Inflammatory macrophage (primary cell): ENCODE measurements at places on chromosomes 12 and 14.
A peak's percentile ranks its signal among the peaks of the same experiment; 100 is the strongest.

DNA sequence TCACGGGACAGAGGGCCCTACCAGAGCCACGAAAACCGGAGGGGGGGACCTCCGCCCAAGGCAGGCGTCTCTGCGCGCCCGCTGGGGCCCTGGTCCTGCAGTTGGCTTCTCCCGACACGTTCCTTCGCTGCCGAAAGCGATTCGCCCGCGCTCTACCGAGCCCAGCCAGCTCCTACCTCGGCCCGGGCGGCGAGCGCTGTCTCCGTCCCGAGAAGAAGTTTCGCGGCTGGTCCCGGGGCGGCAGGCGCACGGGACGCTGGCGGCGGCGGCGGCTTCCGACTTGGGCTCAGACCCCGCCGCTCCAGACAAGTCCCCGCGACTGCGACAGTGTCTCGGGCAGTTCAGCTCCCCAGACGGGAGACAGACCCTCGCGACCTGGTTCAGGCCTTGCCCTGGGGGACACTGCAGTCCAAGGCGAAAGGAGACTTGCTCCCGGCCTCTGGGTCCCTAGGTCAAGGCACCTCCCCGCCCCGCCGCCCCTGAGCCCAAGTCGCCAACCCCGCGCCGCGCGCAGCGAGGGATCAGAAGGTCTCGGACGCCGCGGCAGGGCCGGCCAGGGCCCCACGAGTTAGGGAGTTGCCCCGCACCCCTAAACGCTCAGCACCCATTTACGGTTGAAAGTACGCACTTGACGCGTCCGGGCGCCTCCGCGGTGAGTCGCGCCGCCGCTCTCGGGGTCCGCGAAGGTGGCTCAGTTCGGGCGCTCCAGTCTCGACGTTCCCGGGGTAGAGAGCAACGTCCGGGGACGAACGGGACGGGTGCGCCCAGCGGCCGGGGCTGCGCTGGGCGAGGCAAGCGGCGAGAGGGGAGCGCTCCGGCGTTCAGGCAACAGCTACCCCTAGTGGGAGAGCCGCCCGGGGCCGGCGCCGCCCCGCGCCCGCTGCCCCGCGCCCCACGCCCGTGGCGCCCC, 1.4 kb upstream of the DIO3 start:
- no peak for DNase-seq

- no peak for DNase-seq
Measured at GRCh38 chr12:11882301-11883019, 188.3 kb upstream of the BCL2L14 start.

DNA sequence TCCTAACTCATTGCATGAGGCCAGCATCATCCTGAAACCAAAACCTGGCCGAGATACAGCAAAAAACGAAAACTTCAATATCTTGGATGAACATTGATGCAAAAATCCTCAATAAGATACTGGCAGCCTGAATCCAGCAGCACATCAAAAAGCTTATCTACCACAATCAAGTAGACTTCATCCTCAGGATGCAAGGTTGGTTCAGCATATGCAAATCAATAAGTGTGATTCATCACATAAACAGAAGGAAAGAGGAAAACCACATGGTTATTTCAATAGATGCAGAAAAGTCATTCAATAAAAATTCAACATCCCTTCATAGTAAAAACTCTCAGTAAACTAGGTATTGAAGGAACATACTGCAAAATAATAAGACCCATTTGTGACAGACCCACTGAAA, 56.5 kb upstream of the PPFIA2 start:
- no peak for DNase-seq

- no peak for DNase-seq
Measured at GRCh38 chr14:22282949-22283348, 306.1 kb downstream of the DAD1 start.

- no peak for DNase-seq
Measured at GRCh38 chr12:76508128-76508980, 51.2 kb downstream of the OSBPL8 start.

GRCh38 chr14:36950812-36951211, 221.6 kb downstream of the SLC25A21 start:
- DNase-seq: no peak

DNA sequence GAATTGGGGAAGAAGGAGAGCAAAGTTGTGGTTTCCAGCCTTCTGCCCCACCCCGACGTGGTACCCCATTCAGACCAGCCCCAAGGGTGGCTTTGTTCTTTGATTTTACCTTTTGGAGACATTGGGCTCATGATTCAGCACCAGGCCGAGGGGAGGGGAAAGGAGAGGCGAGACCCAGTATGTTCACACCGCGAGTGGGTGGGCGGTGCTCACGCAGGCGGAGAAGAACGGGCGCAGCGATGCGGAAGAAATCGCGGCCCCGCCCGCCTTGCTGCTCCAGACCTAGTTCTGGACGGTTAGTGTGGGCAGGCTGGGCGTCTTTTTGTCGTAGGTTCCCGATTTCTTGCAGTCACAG, 963 bp downstream of the ATL1 start:
- DNase-seq: peak; percentile 91

DNA sequence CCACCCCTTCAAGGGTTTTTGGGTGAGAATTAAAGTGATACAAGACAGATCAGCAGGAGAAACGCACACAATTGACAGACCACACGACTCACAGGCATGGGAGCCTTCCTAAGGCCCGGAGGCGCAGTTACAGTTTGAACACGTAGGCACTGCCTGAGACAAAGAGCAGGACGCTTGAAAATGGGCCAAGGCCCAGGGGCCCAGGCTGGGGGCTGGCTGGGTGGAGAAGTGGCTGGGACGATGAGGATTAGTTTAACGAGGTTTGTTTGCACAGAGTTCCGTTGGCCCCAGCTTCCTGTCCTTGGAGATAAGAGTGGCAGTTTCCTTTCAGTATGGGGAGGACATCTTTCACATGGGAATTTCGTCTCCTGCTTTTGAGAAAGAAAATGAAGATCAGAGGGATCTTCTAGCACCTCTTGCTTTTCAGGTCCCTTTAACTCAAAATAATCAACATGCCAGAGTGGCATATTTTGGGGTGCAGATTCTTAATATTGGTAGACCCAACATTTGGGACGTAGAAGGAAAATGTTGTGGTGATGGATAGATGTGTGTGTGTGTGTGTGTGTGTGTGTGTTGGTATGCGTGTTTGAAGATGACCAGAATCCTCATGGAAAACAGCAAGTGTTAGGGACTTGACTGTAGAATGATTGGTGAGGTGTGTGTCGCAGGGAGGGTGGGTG, 44.6 kb downstream of the DLK1 start:
- no peak for DNase-seq

DNA sequence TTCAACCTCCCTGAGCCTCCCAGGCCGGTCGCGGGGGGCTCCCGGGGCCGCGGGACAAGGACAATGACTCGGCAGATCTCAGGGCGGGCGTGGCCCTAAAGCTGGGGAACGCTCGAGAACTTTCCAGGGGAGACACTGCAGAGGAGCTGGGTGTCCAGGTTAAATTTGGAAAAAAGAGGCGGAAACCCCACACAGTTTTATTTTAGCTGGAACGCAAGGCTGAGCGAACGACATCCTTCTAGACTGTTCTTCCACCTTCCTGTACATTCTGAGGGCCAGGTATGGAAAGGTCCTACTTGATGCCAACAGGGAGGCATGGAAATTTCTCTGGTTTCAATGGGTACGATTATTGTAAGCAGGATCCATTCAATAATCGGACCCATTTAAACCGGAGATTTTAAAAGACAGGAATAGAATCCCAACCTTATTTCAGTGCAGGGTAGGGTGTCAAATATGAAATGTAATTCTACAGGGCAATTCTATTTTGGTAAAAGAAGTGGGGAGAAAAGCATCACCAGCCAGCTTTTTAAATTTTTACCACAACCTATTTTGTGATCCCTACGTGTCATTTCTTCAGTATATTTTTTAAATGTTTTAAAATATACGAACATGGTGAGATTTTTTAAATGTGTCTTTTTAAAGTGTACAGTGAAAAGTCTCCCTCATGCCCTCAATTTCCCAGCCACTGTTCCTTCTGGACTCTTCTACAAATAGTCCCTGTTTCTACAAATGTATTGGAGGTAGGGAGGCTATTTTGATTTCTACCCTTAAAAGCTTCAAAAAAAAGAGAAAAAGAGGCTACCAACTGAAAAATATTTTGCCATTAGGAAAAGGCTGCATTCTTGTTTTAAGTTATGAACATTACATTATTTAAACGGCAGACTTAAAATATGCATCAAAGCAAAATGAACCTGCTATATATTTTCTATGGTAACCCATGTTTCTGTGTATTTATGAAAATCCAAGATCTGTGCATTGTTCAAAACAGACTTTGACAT, 1.1 kb upstream of the UBC start:
- DNase-seq: peak; percentile 82

DNA sequence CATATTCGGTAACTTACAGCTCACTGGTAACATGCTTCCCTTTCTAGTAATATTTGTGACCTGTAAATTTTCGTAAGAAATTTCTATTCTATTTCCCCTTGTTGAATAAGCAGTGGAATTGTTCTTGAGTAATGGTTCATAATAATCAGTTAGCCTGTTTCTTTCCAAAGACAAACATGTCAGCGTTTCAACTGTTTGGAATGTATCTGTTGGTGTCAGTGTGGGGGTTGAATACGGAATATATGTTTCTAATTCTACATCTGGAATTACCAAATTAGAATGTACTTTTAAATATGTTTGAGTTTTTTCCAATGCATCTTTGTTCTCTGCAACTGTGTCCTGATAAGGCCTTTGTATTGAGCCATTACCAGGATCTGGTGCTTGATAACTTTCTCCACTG, 2.0 kb downstream of the BBS10 start:
- DNase-seq: no peak

- DNase-seq: no peak
Measured at GRCh38 chr14:43988989-43989388, 518.1 kb downstream of the FSCB start.

DNA sequence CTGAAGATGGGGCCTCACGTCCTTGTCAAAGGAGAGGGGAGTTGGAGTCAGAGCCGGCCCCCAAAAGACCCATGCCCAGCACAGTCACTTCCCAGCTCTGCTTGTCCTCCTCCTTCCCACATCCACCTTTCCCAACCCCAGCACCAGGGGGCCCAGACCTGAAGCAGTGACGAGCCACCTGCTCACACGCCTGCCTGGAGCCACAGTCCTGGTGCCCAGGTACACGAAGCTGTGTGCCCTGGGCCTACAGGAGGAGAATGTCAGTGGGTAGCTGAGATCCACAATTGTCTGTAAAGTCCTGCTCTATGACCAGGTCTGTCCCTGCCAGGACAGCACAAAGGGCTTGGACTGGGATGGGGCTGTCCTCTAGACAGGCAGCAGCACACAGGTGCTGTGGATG, 126.8 kb upstream of the PZP start:
- no peak for DNase-seq

- no peak for DNase-seq
Measured at GRCh38 chr12:108162207-108162606, 33.1 kb downstream of the WSCD2 start.

DNA sequence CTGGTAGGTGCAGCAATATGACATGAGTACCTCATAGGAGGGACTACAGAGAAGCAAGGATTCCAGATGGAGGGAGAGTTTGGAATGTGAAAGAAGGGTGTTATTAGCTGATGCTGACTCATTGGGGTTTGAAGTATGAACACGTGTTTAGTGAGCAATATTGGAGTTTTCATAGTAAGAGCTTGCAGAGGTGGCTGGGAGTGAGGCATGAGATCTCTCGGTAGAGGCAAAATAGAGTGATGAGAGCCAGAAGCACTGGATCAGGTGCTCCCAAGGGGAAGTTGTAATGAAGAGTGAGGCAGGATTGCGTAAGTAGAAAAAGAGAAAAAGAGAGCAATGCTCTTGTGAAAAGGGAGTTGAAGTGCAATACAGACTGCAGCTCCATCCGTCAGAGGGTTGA, 42.1 kb downstream of the MGST1 start:
- DNase-seq: peak; percentile 64

- DNase-seq: no peak
Measured at GRCh38 chr12:69988481-69989321, 163.7 kb downstream of the MYRFL start.

DNA sequence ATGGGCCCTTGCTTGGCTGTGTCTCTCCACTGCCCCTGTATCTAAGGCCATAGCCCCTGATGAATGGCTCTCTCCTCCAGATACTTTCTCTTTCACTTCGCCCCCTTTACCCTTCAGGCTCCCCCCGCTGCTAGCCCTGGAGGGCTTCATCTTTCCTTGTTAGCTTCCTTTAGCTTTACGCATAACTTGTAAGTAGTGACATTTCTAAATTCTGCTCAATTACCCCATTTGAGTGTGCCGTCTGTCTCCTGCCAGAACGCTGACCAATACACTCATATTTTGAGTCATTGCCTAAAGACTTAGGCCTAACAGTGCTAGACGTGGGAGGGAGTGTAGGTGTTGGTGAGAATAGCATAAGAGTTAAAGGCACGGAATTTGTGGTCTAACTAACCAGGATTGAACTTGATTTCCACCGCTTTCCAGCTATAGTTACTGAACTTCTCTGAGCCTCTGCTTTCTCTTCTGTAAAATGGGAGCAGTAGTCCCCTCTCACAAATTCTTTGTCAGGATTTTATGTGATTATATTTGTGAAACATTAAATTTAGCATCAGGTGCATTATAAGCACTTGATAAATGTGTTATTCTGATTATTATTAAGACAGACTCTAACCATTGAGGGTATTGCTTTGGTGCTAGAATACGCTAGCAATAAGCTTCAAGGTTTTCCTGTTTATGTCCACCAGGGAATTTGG, 129.3 kb downstream of the ZFP36L1 start:
- peak; percentile 73 for DNase-seq

GRCh38 chr12:124828264-124829007, 35.2 kb downstream of the SCARB1 start:
- no peak for DNase-seq

- no peak for DNase-seq
Measured at GRCh38 chr12:56520506-56520905, 1.1 kb upstream of the RBMS2 start.

- no peak for DNase-seq
Measured at GRCh38 chr14:46233786-46234185, 417.8 kb downstream of the RPL10L start.

- DNase-seq: no peak
Measured at GRCh38 chr14:70640938-70641547, 673 bp upstream of the TTC9 start.

DNA sequence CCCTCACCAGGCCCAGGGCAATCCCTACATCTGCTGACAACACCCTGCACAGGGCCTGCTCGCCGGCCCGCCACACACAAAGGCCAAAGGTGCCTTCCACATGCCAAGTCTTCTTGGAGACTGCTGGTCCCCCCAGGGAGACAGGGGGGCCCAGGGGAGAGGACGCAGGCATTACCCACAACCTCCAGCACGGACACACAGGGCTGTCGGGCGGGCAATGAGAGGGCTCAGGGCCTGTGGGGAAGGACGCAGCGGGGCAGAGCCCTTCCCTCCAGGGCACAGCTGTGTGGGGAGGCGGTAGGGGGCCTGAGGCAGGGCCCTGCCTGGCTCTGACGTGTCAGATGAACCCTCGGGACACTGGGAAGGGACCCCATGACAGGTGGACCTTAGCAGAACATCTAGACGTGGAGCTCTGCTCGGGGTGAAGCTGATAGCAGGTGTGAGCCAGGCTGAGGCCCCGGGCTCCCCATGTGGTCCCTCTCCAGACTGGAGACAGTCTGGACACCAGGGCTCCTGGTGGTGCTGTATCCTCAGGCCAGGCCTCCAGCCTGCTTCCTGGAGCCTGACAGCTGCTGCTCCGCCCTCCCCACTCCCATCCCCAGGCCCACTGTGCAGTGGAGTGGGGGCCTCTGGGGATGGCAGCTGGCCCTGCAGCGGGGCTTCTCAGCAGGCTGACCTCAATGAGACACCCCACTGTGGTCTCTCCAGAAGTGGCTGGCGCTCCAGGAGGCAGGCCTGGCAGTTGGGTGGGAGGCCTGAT, 31.6 kb upstream of the NUDT14 start:
- DNase-seq: no peak

GRCh38 chr12:109064143-109064542, 11.8 kb downstream of the USP30 start:
- DNase-seq: no peak

- DNase-seq: no peak
Measured at GRCh38 chr14:67987606-67988005, 168.0 kb downstream of the RAD51B start.
